Activated naive CD4-positive, alpha-beta T cell (primary cell): ENCODE measurements at places on chromosomes 3 and 15.

DNA sequence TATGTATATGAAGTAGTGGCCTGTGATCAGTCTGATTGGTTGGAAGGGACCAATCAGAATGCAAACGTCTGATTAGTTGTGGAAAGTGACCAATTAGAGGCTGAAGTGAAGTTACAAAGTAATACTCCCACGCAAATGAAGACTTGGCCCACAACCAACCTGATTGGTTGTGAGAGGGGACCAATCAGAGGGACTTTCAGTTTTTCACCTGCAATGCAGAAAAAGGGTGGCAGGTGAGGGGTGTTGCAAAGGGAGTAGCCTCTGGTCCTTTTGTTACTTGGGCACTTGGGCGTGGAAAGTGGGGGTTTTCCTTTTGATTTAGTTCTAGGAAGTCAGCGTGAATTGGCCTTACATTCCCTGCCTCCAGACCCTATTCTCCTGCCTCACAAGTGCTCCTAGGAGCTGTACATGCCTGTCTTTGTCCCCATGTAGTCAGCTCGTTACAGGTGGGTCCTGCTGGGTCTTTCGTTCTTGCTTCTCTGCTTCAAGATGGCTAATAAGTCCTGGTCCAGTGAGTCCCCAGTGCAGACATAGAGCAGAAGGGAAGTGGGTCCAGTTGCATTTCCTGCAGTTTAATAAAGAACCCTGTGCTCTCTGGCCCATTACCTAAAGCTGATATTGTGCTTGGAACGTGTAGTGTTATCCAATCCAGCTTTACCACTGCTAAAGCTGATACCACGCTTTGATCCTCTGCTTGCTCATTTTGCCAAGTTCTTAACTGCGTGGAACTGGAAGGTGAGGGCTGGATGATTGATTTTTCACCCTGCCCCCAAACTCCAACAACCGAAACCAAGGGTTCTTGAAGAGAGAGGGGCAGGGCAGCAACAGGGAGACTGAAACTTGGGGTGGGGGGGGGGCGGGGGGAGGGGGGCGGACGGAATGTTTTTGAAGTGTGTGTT is 46.0 kb upstream of the CD47 start:
- no peak for DNase-seq

- no peak for DNase-seq
Observed at GRCh38 chr3:48187579-48188265, 495 bp downstream of the CDC25A start.

DNA sequence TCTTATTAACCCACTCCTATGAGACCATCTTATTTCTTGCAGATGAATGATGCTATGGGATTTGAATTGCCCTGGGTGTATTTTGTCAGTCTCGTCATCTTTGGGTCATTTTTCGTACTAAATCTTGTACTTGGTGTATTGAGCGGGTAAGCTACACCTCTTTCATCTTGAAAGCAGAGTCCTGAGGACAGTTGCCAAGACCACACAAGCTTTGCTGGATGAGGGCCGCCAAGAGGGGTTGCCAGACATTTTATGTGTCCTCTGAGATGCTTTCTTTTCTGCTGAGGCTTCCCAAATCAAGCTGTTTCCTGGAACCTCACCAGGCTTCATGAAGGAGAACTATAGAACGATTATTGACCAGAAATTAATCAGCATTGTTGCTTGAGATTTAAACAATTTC is 173.2 kb downstream of the CHDH start:
- DNase-seq = no peak

DNA sequence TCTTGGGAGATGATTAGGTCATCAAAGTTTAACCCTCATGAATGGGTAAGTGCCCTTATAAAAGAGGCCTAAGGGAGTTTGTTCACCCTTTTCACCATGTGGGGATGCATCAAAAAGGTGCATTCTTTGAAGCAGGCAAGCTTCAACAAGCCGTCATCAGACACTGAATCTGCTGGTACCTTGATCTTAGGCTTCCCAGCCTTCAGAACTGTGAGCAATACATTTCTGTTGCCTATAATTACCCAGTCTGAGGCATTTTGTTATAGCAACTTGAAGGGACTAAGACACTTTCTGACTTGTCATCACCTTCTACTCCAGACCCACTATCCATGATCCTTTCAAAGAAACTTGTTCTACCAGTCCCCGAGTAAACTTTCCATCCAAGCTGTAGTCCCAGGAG is 44.6 kb upstream of the LRRC58 start:
- DNase-seq = no peak

DNA sequence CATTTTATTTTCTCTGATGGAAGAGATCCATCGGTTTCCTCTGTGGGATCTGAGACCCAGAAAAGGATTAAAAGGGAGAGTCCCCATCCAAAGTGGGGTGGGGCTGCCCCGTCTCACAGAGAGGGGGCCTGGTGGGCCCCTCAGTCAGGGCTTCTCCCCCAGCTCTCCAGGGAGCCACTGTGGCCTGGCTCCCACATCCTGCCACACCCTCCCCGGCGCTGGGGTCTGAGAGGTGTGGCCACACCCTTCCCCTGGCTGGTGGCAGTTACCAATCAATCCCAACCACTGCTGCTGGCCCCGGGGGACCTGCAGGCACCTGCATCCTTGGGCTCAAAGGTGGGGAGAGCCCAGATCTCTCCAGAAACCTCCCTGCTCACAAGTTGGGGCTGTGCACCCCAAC is 161.8 kb upstream of the IQSEC1 start:
- DNase-seq = no peak

GRCh38 chr3:84836961-84837360 is 121.8 kb upstream of the CADM2 start:
- DNase-seq = no peak

DNA sequence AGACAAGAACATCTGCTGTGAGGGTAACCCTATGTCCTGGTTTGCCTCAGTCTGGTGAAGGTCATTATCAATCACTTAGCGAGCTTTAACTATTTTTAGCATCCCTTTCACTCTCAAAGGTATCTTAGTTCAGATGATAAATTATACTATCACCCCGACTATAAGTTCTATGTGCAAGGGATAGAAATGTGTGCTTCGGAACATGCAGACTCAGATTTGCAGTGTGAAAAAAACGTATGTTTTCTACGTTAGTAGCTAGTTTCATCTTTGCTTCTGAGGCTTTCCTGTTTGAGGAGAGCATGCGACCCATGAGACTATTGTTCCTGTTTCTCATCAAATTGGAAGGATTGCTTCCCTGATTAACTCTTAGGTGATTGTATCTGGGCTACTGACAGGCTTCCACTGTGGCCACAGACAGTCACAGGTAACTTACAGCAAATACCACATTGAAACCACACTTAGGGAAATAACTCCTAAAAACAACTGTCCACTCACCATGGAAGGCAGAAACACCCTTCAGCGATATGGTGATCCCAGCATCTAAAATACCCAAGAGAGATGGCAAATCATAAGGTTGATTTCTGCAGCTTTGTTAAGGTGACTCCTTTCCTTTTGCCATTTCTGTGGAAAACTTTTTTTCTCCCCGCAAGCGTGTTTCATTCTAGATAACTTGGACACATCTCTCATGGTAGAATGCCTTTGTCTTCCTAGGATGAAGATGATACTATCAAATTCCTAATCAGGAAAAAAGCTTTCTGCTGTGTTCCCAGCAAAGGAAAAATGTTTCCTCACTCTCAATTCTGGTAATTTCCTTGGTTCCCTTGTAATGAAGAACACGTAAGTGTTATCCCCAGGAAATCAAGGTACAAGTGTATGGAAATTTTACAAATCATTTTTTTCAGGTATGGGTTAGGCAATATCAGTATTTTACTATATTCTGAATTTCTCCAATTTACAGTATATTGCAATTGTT is 5.2 kb downstream of the GCSAM start:
- DNase-seq = no peak

- DNase-seq = no peak
Observed at GRCh38 chr3:99012051-99012450, 110.6 kb upstream of the DCBLD2 start.

DNA sequence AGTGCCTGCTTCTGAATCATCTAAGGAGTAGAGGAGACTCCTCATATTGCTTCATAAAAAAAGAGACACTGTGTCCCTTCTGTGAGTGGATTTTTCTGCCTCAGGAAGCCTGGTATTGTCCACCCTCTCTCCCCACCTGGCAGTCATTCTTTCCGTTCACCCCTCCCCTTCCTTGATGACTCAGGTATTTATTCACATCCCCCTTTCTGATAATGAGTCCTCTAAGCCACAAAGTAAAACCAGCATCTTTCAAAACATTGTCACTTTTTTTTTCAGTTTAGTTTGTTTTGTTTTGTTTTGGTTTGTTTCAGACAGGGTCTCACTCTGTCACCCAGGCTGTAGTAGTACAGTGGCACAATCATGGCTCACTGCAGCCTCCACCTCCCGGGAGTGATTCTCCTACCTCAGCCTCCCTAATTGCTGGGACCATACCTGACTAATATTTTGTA is 65.2 kb upstream of the UBE2E1 start:
- no peak for DNase-seq

DNA sequence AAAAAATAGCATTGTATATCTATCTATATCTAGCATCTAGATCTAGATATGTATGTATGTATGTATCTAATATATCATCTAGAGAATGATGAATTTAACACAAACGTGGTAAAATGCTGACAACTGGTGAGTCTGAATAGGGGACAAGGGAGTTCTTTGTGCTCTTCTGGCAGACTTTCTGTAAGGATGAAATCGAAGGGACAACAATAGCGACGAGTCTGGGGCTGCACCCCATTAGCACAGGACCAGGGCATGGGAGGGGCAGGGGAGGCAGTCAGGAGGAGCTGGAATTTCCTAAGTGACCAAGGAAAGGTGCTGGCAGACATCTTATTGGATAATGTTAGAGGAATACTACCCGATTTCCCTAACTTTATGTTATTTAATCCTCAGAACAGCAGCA is 7.9 kb downstream of the CCR1 start:
- no peak for DNase-seq

DNA sequence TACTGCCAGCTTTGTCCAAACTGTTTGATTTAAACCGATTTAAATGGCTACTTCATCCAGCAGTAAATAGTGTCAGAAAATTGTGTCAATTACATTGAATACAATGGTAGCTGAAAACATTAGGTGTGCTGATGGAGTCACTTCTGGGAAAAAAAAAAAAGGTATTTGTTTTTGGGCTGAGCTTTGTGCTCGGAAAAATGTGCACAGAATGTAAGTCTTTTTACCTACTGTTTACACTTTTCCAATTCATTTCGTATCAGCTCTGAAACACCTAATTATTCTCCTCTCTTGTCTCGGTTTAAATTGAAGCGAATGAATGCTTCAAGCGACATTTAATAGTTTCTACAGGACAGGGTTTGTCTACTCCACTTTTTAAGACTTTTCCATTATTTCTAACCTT is 1078.4 kb downstream of the ROBO1 start:
- DNase-seq = no peak

DNA sequence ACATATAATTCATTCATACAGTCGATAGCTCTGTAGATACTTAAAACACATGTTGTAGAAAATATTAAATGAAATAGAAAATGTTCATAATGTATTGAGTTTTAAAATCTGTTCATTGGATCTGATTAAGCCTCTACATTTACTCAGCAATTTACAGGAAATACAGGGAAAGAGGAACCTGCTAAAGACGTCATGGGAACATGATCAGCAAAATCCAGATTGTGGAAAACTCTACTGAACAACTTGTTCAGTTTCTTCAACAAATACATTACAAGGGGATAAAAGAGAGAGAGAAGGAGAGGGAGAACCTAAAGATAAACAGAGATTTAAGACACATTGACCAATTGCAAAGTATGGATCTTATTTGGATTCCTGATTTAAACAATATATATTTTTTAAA is 46.7 kb downstream of the KLHL6 start:
- DNase-seq = no peak

DNA sequence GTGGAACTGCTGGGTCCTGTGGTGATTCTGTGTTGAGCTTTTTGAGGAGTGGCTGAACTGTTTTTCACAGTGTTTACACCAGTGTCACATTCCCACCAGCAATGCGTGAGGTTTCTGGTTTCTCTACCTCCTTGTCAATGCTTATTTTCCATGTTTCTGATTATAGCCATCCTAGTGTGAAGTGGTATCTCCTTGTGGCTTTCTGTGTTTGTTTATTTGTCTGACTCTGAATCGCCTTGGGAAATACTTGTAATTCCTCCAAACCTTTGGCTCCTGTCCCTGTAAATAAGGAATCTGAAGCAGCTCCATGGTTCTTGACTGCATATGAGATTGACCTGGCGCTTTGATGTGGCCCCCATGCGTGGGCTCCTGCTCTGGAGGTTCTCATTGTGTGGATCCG is 20.6 kb downstream of the FAN1 start:
- DNase-seq = no peak

- no peak for DNase-seq
Observed at GRCh38 chr3:181929501-181929900, 217.8 kb downstream of the SOX2 start.

DNA sequence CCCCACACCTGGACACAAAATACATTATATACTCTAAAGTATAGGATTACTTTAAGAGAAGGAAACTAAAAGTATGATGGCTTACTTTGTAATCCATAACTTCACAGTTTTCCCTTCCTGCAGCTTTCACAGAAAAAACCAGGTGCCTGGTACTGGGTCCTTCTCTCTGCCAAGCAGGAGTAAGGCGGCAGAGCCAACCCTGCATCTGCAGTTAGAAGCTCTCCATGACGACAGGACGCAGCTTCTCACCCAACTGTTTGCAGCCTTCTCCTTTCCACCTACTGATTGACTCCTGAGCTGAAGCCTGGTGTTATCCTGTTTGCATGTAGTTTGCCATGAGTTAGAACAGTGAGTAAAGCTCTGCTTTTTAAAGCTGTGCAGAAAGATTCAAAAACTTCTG is 6.7 kb downstream of the MRAS start:
- no peak for DNase-seq

DNA sequence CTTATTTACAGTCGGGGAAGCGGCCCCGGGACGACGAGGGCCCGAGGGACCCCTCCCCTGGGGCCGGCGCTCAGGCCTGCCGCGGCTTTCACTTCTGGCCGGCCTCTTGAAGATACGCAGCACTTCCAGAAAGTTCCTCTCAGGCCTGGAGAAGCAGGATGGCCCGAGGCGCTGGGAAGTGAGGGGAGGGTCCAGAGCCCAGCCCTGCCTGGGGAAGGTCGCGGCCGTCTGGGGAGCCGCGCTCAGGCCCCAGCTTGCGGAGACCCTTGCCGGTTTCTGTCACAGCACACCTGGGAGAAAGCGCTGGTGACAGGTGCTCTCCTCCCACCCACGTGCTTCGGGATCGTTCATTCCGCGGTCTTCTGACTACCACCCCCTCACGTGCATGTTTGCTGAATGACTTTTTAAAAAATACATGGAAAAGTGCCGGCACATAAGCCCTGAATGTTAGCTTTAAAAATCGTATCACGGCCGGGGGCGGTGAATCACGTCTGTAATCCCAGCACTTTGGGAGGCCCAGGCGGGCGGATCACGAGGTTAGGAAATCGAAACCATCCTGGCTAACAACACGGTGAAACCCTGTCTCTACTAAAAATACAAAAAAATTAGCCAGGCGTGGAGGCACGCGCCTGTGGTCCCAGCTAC is 727 bp upstream of the TM2D3 start:
- DNase-seq = no peak

GRCh38 chr3:169215461-169216352 is 447.8 kb downstream of the MECOM start:
- no peak for DNase-seq

DNA sequence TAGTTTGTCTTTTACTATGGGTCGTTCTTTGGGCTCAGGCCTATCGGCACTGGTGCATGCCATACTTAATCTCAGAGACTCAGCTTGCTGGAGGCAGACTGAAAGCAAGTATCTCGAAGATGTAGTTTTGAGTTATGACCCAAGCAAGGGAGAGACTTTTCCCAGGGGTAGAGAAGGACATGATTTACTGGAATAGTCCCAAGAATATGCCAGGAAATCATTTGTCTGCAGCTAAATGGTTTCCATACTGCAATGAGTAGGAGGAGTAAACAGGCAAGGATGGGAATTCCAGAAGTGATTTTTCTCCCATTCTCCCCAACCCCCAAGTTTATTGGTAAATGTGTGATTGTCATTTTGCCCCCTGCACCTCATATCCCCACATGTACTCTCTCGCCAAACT is 35.4 kb upstream of the LACTB start:
- no peak for DNase-seq
